ENCODE measurements at places on chromosomes 3 and 15. TPM values are rescaled to one million over a fixed set of nuclear protein-coding genes. Genes with fewer than 3 reads are reported as not detected.
A peak's percentile ranks its signal among the peaks of the same experiment; 100 is the strongest.

WDR49 gene
- not detected for polyA plus RNA-seq

CHRNA5 gene
- 0.40 TPM for polyA plus RNA-seq

CYP8B1 gene
- 218 TPM for polyA plus RNA-seq

FSIP1 gene
- polyA plus RNA-seq = 0.05 TPM

MYZAP gene
- polyA plus RNA-seq = 0.64 TPM

THSD4 gene
- 2.5 TPM for polyA plus RNA-seq

TM4SF1 gene
- 20.0 TPM for polyA plus RNA-seq

LMOD3 gene
- 0.02 TPM for polyA plus RNA-seq

ZNF639 gene
- polyA plus RNA-seq = 8.7 TPM

PLCB2 gene
- 2.1 TPM for polyA plus RNA-seq

DUT gene
- 28.6 TPM for polyA plus RNA-seq

GOLGA8J gene
- not detected for polyA plus RNA-seq

UBA3 gene
- 20.5 TPM for polyA plus RNA-seq

DNA sequence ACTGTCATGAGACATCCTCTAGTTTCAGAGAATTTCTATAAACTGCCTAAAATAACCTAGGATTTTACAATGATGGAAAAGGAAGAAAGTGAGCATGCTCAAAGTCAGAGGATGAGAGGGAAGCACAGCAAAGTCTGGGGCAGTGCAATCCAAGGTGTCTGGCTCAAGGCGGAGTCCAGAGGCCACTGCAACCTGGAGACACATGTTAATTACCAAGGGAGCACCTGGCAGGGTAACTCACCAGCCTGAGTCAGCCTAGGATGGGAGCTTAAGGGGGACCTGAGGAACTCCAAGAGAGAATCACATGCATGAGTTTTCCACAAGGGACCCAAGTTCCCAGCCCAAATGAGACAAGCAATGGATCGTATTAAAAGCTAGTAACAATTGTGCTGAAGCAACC, 49.8 kb downstream of the PLD1 start:
- no peak for DNase-seq

GRCh38 chr3:50620420-50620819, 3.5 kb downstream of the MAPKAPK3 start:
- no peak for DNase-seq

DNA sequence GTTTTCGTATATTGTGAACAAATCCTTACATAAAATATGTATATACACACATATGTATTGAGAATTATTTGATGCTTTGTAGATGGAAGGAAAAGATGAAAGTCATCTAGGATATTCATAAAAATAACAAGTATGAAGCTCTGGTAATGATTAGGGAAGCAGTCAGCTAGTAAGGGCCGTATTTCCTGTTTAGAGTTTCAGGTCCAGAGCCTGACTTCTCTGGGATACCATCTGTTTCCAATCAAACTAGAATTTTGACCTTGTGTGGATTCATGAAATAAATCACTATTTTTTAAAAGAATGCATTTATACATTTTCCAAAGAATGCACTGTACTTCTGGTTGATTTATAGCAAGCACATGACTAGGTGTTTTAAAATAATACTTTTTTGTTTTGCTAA, 156.1 kb upstream of the CGNL1 start:
- no peak for DNase-seq

DNA sequence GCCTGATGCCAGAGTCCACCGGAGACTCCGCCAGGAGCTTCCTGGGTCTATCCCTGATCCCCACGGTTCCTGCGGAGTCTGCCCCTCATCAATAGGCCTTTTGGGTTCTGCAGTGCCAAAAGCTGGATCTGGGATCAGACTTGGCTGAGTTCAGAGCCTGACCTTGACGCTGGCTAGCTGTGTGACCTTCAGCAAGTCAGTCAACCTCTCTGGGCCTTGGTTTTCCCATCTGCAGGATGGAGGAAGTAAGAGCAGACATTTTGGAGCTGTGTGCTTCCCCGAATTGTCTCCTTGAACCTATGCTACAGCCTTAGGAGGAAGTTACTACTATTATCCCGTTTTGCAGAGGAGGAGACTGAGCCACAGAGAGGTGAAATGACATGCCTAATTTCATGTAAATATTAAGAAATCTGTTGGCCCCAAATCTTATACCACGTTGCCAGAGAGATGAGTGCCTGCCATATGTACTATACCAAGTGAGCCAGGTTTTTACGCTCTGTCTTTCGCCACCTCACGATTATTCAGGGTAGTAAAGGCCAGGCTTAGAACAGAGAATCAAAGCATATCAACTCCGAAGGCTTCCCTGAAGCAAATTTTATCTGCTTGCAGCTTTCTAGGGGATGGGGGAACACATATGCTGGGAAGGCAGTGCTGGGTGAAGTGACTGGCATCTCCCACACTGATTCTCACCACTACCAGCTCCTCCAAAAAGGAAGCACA, 112.5 kb downstream of the SRGAP3 start:
- no peak for DNase-seq

- no peak for DNase-seq
These were observed 126.0 kb upstream of the CCNL1 start for GRCh38 chr3:157285966-157286365.

DNA sequence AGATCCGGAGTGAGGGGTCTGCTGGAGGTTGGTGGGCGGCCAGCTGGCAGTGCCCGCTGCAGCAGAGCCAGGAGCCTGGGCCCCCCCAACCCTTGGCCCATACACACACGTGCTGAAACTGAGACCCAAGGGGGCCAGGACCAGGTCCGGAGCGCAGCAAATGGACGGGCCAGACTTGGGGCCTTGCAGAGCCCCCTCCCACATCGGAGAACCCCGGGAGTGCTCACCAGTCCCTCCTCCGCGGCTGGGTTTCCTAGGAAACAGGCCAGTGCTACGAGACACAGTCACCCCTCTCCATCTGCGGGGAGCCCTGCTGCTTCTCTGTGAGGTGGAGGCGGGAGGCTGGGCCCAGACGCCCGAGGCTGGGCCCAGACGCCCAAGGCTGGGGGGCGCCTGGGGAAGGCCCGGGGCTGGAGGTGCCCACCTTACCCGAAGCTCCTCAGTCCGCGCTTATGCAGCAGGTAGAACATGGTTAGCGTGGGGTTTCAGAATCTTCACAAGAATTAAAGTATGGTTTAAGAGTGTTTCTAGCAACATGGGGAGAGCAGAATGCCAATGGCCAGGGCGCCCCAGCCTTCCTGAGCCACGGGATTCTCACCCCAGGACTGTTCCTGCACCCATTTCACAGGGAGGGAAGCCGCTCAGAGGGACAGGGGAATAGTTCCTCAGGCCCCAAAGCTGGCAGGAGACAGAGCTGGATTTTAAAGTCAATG, 135.0 kb upstream of the PRR20G start:
- no peak for DNase-seq

GRCh38 chr15:80208758-80209734, 43.0 kb downstream of the CTXND1 start:
- no peak for DNase-seq

- no peak for DNase-seq
These were observed 17.4 kb upstream of the ZXDC start for GRCh38 chr3:126493051-126493450.

DNA sequence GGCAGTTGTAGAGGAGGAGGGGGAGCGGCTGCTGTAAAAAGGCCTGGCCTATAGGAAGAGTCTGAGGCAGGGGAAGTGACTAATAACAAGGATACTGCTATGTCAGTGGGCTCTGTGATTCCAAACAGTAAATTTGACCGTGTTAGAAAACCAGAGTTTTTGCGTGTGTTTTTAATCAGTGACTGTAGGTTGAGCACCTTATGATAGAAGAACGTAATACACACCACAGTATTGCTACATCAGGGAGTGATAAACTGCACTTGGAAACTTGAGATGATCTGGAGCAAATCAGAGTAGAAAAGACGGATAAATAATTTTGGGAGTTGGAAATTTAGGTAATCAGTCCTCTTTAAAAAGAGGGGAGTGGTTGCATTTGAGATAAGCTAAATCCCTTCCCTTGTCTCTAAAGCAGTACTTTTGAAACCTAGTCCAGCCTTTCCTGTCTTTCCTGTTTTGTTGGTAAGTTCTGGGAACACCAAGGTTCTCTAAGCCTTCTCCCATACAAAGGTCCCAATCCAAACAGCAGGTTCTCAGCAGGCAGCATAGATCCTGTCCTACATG, 130.5 kb upstream of the NR2E3 start:
- DNase-seq = no peak

- no peak for DNase-seq
These were observed 26.1 kb downstream of the SEC61A1 start for GRCh38 chr3:128078322-128078721.

GRCh38 chr15:44657378-44657777, 6.1 kb downstream of the SPG11 start:
- no peak for DNase-seq

GRCh38 chr3:186536883-186537844, 7.0 kb downstream of the CRYGS start:
- no peak for DNase-seq

- no peak for DNase-seq
These were observed 3.8 kb downstream of the USP3 start for GRCh38 chr15:63507878-63508818.

DNA sequence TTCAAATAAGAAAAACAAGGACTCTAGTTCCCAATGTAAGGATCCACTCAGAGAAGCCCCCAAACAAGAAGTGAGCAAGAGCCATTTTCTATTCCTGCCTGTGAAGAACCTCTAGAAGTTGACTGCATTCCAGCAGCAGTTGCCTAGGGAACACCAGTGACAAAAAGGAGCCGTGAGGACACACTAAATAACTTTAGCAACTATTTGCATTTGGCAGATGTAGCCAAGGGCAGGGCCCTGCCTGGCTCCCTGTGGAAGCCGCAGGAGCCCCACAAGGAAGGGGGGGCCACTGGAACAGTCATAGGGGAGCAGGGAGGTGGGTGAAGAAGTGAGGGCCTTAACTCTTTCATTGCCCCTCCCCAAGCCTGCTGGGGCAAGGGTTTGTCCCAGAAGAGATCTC, 470.2 kb upstream of the PROK2 start:
- no peak for DNase-seq

GRCh38 chr15:98956796-98957553, 50.6 kb downstream of the PGPEP1L start:
- DNase-seq = no peak

GRCh38 chr3:57544181-57545125, at the start of gene DNAH12:
TSS of gene DNAH12 (minus strand) at chr3:57544344. CDS start at chr3:57542870, 1,474 bp downstream.
- peak; percentile 41 for DNase-seq

- no peak for DNase-seq
These were observed 16.2 kb downstream of the STX19 start for GRCh38 chr3:94012185-94012584.
